Fibroblast of the aortic adventitia (primary cell): ENCODE measurements at places on chromosomes 1 and 21.

DNA sequence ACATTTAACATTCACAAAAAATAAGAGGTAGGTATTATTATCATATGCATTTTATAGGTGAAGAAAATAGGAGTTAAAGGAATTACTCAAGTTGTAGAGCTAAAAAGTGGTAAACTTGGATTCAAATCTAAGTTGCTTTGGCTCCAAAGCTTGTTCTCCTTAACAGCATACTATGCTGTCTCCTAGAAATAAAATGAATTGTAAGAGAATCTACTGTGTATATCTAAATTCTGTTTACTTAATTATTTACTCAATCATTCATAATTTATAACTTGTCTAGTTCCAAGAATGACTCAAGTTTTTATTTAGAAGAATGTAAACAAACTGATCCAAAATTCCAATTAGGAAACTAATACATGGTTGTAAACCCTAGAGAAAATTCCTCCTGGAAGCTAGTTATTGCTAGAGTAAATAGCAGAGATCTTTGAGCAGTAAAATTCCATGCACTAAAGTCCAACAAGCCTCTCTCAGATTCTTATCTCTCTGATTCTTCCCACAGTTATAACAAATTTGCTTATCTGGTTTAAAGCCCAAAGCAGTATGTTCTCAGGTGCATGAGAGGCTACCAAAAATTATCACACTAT is 132.5 kb upstream of the DPT start:
- no peak for DNase-seq

DNA sequence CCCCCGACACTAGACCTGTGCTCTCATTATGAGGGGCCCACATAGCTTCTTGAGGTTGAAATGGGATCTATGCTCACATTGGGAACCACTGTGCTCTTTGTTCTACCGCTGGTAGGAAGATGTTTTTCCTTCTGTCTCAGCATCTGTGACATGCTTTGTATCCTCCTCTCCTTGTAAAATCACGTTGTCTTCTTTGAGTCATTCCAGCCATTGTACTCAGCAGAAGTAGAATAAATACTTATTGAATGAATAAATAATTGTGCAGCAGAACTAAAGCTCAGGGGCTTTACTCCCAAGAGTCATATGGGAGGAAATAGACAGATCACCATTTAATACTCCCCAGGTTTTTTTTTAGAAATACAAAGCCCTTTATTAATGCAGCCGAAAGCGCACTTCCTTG is 66.3 kb upstream of the EDEM3 start:
- no peak for DNase-seq

DNA sequence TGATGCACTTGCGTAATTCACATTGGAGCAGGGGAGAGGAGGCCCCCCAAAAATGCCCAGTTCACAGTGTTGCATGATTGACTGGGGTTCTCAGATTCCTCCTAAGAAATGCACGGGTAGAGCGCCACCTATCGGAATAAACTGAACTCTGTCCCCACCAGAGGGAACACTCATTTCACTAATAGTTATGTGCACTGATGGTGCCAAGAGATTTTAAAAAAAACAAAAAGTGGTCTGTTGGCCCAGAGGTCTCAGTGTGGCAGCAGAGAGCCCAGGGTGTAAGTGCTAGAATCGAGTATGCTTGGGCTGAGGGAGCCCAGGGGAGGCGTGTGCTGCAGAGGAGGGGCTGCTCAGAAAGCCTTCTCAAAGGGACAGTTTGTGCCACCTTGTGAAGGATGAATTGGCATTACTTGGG is 6.9 kb downstream of the PINK1 start:
- DNase-seq, result peak; percentile 74

- DNase-seq, result peak; percentile 16
Measured at GRCh38 chr21:29557200-29557599, 258.5 kb downstream of the BACH1 start.

- DNase-seq, result no peak
Measured at GRCh38 chr1:196196486-196196885, 411.8 kb downstream of the KCNT2 start.

GRCh38 chr1:194060481-194060880 is 874.1 kb upstream of the B3GALT2 start:
- no peak for DNase-seq

- no peak for DNase-seq
Measured at GRCh38 chr21:31780944-31781343, 49.0 kb upstream of the SCAF4 start.

GRCh38 chr1:6833804-6834203 is 48.5 kb downstream of the CAMTA1 start:
- DNase-seq, result no peak

DNA sequence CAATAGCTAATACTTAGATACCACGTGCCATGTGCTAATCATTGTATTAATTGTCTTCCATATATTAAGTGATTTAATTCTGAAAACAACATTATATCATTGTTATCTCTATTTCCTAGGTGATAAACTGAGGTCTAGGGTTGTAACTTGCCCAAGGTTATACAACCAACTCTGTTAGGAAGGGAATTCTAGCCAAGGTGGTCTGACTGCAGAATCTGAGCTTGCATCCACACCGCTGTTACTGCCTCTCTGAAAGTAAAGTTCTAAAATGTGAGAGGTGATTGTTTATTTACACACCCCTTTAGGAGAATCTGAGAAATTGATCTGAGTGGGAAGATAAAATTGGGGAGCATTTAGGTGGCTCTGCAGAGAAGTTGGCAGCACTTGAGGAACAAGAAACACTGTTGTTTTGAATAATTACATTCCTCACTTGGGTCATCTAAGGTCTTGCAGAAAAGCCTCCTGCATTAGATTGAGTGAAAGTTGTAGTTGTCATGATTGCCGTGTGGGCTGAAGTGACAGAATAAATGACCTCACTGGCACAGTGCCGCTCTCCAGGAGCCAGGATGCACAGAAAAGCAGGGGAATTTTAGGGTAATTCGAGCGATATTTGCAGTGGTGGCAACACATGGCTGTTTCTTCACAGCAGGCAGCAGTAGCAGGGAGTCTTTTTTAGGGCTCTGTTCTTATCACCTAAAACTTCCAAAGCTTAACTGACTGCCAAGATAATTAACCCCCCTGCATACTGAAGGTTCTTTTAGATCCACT is 121.7 kb downstream of the ADGRL4 start:
- peak; percentile 15 for DNase-seq

- DNase-seq, result no peak
Measured at GRCh38 chr1:94055459-94056122, 65.4 kb downstream of the ABCA4 start.

DNA sequence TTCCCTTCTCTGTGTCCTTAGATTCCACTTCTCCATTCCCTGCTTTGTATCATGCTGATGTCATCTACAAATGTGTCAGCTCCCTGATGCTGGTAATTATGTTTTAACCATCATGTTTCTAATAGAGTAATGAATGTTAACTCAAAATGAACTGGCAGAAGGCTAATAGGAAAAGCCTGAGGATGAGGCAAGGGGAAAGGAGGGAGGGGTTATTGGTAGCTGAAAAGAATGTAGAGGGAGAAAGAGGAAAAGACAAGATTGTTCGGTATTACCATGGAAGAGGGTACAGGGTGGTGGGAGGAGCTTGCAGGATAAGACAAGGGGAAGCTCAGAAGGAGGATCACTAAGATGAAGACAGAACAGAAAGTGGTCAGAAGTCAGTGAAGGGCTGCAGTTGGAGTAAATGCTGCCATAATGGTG is 150.9 kb downstream of the ZC3H11B start:
- no peak for DNase-seq

- DNase-seq, result no peak
Measured at GRCh38 chr1:57353654-57354053, 70.2 kb downstream of the DAB1 start.

- peak; percentile 13 for DNase-seq
Measured at GRCh38 chr1:113036639-113037321, 36.2 kb upstream of the LRIG2 start.

DNA sequence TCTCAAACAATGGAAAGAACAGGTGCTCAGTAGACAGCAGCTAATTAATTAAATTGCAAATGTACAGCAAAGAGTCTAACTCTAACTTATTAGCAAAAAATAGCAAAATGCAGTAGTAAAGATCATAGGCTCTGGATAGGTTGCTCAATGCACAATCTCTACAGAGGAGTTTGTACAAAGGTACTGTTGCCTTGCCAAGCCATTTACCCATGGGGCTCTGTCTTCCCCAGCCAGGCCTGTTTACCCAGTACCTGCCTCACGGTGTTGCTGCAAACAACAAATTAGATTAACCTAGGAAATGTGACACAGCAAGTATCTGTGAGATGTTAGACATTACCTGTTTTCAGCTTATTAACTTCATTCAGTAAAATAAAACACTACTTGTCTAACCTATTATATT is 222.0 kb downstream of the DENND1B start:
- no peak for DNase-seq

- DNase-seq, result peak; percentile 92
Measured at GRCh38 chr1:187689129-187689528, 860.4 kb downstream of the PLA2G4A start.

- peak; percentile 91 for DNase-seq
Measured at GRCh38 chr1:79079770-79080169, 73.2 kb upstream of the ADGRL4 start.

DNA sequence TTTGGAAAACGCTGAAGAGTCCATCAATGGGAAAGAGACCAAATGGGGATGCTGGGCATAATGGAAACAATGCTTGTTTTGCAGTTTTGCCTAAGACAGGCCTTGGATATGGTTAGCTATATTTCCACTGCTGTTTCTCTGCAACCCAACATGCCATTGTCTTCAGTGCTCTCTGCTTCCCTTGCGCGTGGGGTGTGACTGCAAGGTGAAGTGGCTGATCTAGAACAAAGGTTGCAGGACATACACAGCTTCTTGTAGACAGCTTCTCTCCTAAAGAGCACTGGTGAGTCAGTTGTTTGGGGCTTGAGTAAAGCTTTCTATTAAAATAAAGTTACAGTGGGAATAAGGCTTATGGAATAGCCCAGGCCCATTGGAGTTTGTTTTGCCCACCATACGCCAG is 33.0 kb downstream of the RUNX1 start:
- DNase-seq, result no peak

DNA sequence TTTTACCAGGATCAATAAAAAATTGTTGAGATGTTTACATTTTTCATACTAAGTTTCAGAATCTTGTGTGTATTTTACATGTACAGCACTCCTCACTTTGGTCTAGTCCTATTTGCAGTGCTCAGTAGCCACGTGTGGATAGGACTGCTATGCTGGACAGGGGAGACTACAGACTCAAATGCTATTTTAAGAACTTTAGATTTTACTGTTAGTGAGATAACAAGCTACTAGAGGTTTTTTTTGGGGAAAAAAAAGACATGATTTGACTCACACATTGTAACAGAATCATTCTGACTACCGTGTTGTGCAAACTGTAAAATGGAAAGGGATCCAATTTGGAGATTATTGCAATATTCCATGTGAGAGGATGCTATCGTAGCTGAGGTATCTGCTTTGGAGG is 418.9 kb upstream of the PRMT6 start:
- DNase-seq, result peak; percentile 10

DNA sequence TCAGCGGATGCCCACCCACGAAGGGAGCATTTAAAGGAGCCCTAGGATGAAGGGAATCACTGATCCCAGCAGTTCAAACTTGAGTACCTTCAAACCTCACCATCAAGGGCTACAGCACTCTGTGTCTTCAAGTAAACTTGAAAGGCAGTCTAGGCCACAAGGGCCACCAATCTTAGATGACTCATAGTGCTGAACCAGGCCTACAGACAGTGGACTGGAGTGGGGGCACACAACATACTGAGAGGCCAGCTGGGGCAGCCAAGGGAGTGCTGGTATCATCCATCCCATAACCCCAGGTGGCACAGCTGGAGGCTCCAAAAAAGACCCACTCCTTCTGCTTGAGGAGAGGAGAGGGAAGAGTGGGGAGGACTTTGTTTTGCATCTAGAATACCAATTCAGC is 345.4 kb downstream of the DUSP10 start:
- DNase-seq, result no peak

DNA sequence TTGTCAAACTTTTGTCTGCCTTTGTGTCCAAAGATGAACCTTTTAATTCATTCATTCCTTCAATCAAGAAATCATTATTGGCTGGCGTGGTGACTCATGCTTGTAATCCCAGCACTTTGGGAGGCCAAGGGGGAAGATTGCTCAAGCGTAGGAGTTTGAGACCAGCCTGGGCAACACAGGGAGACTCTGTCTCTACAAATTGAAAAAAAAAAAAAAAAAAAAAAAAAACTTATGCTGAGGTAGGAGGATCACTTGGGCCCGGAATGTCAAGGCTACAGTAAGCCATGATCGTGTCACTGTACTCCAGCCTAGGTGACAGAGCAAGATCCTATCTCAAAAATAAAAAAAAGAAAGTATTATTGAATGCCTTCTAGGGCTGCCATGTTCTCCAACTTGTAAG is 51.3 kb upstream of the CXADR start:
- no peak for DNase-seq

- DNase-seq, result peak; percentile 92
Measured at GRCh38 chr1:164771619-164772361, 212.8 kb downstream of the PBX1 start.

DNA sequence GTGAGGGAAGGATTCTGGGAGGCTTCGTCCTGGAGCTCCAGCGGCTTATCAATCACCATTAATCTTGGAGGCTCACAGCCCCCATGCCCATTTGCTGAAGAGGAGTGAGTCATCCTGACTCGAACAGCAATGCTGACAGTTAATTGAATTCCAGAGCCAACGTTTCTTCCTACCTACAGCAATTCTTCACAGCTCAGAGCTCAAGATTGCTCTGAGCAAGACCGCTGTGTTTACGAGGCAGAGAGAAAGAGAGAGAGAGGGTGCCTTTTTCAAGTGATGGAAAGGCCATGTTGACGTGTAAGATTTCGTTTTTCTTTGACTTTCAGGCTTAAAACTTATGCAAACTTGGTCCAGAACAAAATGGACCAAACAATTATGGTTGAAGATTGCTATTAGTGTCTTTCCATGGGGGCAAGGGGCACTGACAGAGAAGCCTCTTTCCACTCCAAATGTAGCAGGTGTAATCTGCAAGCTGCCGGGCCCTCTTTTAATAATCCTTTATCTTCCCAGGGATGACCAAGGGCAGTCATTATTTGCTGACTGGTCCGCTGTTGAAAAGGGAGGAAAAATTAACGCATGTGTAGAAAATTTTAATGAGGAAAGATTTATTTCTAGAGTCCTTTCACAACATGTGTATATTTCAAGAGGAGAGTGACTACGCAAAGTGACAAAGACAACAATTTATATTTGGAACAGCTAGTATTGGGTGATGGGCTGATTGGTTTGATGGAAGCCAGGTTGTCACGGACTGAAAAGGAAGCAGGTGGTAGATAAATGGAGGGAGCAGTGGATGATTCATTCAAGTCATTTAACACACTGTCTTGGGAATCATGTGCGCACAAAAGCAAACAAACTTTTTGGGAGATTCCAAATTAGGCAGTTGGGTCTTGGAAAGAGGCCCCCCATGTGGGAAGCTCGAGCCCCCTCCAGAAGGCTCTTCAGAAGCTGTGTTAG is 136.1 kb upstream of the IRF2BP2 start:
- DNase-seq, result peak; percentile 36

DNA sequence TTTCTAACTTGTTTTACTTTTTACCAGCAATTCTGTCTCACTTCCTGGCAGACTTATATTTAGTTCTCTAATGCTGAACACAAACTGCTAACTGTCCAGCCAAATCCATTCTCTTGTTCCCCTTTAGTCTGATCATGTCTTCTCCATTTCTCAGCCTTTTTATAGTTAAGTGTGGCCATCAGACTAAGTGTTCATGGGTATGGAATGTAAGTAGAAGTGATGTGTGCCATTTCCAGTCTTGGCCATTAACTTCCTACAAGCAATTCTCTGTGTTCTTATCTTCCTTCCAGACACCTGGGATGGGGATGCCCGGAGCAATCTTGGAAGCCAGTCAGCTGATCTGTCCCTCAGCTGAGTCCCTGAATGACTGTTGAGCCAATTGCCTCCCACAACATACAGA is 165.8 kb downstream of the ST6GALNAC3 start:
- DNase-seq, result no peak

- DNase-seq, result peak; percentile 90
Measured at GRCh38 chr1:78408192-78408591, 82.6 kb upstream of the PTGFR start.
